ENCODE measurements at places on chromosomes 11 and 22.

DNA sequence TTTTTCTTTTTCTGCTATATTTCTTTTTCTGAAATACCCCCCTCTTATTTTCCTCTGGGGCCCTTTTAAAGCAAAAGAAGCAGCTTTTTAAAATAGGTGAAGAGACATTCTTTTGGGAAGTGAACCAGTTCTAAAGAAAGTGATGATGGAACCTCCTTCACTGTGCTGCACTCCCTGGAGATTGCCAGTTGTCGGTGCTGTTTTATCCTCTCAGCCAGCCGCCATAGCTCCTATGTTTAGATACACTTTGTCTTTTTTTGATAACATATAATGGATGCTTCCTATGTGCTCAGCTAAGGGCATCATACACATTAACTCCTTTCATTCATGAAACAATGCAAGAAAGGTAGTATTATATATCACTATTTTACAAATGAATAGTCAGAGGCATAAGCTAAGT, 14.0 kb downstream of the CFAP300 start:
- DNase-seq = no peak

DNA sequence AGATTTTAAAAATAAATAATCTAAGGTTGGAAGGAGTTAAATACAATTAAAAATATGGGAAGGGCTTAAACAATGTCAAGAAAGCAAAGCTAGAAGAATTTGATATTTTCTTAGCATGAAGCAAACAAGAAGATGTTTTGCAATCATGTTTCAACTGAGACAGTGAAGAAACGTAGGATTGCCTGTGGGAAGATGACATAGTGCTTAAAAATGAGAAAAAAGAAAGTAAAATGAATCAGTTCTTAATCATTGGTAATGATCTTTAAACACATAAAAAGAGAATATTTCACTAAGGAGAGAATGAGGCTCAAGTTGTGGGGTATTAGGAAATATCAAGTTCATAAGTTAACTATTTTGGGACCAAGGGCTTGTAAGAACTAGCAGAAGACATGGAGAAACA, 855.0 kb downstream of the METTL15 start:
- DNase-seq = peak; percentile 56

GRCh38 chr11:76369406-76369805, 11.5 kb downstream of the THAP12 start:
- no peak for DNase-seq

DNA sequence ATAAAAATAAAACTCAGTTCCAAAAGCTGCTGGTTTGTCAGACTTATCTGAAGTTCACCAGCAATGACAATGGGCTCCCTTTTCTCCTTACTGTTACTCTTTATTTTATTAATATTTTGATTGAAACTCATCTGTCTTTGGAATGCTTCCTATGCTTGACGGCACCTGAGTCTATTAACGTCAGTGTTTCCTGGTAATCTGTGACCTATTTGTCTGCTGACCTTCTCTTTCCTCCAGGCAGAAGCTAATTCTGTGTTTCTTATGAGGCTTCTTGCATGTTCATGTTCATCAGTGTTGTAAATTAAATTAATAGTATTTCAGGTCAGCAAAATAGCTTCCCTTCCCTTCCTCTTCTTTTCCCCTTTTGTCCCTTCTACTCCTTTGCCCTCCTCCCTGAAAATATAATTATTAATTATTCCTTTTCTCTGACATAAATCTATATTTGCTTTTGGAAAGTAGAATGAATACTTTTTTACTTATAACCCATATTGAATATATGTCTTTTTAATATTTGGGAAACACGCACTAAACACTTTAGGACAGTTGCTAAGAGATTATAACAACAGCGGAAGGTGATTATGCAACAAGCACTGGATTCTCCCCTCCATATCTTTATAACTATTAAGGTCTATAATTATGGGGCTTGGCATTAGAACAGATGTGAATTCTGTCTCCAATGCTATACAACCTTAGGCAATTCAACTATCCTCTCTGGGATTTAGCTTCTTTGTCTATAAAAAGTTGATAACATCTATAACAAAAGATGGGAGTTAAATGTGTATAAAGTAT, 32.1 kb upstream of the PCF11 start:
- DNase-seq = no peak

DNA sequence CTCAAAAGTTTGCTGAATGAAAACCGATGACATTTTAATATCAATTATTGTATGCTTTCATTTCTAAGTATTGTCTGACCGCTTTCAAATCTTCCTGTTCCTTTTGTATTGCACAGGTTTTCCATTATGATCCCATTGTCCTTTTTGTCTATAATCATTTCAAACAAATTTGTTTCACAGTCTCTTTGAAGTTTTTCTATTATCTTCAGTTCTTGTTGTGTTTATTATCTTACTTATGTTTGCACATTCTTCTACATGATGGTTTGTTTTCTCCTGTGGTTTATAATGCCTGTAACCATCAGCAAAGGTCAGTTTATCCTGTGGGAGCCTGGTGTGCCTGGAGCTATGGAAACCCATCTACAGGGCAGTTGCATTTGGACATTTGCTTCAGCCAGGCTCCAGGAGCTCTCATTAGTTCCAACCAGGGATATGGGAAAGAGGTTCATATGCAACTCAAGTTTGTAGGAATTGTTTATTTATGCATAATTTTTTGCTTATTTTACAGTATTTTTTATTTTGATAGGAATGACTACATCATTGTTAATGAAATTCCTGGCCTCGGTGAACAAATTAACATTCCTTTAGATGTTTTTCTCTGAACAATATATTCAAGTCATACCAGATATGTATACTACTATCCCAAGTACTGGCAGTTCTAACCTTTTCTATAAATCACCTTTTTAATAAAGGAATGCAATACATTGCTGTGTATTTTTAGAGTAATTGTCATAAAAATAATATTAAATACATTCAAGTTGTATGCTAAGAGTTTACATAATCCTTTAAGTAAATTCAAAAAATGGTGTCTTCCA, 179.2 kb downstream of the SBF2 start:
- no peak for DNase-seq

GRCh38 chr22:27541836-27542235, 259.7 kb downstream of the MN1 start:
- DNase-seq = no peak

- DNase-seq = no peak
Observed at GRCh38 chr11:101030692-101031091, 98.9 kb downstream of the PGR start.

DNA sequence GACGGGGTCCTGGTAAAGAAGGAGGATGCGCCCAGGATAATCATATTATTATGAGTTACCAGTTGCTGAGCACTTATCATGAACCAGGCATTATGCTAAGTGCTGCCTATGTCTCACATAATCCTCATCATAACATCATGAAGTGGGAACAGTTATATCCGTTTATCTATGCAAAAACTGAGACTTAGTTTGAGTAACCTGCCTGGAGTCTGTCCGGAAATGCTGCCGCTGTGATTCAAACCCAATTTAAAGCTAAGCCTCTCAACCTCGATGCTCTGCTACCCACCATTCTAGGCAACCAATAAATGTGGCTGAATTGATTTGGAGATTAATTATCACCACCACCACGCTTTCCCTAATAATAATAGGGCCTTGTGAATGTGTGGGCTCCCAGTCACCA, 111.5 kb upstream of the CLMP start:
- no peak for DNase-seq

- peak; percentile 25 for DNase-seq
Observed at GRCh38 chr11:80163011-80163410, 722.2 kb upstream of the TENM4 start.

DNA sequence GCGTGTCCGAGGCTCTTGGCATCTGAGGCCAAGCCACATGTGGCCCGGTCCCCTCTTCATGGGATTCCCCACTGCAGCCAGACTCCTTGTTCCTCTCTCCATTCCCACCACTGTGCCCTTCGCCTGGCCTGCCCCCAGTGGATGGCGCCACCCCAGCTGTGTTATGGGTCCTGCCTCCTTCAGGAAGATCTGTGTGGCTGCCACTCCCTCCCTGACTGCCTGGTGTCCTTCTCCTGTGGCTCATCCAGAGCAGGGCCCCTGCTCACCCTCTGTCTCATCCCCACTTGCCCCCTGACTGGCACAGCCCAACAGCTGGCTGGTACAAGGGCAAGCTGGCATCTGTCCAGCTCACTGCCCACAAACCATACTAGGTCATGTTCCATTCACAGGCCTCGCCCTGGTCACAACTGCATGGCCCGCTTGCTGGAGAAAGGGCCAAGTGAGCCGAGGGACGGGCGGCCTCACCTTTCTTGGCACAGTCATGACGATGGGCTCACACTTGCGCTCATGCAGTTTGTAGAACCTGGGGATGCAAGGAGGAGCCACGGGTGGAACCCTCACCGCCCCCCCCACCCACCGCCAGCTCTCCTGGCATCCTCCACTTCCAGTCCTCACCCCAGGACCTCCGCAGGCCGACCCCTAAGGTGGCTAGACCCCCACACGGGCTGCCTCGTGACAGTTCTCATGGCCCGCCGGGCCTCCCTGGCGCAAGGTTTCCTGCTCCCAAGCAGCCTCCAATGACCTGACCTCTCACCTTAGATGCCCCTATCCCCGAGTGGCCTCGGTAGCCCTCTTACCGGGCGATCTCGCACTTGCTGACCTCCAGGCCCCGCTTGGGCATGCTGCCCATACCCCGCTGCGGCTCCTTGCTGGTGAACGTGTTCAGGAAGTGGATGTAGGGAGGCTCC, 2.1 kb upstream of the PTPRCAP start:
- no peak for DNase-seq

- DNase-seq = no peak
Observed at GRCh38 chr11:126700768-126701519, 299.6 kb downstream of the KIRREL3 start.

- no peak for DNase-seq
Observed at GRCh38 chr11:76279038-76279437, 72.7 kb upstream of the WNT11 start.

- DNase-seq = no peak
Observed at GRCh38 chr22:29435236-29436136, 2.9 kb upstream of the RFPL1 start.

DNA sequence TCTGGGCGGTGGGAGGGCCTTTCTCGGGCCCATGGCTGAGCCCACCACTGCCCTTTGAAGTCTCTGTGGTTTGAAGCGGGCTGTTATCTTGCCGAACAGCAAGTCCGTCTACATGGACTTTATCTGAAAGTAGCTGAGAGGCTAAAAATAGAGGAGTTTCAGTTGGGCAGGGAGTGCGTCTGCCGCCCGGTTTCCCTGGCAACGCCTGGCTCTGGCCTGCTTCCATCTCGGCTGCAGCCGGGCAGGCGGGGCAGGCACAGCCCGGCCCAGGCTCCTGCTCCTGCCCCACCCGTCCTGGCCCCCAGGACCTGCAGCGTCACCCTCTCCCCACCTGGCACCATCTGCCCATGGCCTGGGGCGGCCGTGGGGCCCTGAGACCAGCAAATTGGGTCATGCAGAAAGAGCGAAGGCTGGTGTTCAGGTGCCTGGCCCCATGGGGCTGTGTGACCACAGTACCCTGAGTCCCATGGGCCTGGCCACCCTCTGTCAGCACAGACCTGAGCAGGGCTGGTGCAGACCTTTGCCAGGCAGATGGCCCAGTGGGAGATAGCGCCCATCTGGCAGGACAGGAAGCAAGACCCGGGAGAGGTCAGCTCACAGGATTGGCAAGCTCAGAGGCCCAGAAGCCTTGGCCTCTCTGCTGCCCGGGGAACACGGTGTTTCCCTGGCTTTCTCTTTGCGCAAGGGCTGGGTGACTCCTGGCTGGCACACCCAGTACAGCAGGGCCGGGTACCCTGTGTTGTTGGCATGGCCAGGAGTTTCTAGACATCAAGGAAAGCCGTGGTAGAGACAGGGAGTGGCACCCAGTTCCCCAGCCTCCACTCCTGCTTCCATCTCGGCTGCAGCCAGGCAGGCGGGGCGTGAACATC, 79.1 kb upstream of the KCNQ1OT1 start:
- DNase-seq = no peak

DNA sequence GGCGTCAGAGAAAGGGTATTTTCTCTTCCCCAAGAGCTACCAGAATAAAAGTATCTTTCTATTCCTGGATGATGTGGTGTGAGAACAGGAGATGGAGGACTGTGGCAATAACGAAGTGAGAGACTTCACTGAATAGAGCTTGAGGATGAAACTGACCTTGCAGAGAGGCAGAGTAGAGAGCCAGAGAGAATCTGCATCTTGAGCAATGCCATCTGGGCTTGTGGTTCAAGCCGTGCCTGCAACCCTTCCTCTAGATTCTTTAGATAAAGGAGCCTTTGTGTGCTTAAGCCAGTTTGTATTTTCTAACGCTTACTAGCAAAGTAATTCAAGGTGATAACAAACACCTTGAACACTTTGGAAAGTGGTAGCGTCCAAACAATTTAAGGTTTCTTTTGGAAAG, 2.2 kb downstream of the ME3 start:
- no peak for DNase-seq

Measured in GM04503 (cell line).